ENCODE measurements at places on chromosomes 5 and 9.

DNA sequence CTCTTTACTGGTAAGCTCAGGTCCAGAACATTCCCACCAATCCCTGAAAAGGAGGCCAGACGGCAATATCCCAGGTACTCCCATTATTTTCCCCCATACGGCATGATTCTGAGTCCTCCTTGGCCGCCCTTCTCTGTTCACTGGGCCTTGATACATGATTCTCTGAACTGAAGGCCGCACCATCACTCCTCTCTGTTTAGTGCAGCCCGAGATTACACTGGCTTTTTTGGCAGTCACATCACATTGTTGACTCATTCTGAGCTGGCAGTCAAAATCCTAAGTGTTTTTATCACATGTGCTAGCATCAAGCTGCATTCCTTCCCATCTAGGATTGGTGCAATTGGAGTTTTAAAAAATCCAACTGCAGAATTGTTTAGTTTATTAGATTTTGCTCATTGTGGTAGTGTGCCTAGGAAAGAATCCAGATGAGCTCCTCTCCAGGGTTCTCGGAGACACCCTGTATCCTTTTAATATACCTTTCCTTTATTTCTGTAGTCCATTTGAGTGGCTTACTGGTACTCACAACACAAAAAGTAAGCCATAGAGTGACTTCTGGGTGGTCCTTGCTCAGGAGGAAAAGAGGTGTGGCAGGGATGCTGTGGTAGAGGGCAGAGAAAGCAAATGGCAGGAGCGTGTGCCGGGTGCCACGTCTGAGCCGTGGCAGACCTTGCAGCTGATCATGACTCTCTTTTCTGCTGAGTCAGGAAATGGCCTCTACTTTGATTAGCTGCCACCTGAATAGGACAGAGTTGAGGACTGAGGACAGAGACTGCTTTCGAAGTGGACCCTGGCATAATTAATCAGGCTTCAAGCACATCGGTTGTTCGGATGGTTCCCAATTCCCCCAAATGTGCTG is 121.1 kb upstream of the IL12B start:
- DNase-seq: peak; percentile 92

GRCh38 chr9:82524407-82524806 is 535.8 kb downstream of the SPATA31D1 start:
- no peak for DNase-seq

DNA sequence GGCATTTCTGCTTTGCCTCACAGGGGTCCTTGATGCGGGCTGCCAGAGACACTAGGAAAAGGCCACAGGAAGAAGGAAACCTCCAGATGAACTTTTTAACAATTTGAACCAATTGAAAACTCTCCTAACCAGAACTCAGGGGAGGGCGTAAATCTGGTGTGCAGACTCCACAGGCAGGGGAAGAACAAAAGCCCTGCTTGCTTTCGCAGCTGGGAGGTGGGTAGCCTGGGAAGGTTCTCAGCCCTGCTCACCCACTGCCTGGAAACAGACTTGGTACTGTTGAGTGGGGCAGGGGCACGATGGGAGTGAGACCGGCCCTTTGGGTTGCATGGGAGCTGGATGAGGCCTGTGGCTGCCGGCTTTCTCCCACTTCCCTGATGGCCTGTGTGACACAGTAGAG is 237.8 kb upstream of the TLE4 start:
- DNase-seq: no peak

DNA sequence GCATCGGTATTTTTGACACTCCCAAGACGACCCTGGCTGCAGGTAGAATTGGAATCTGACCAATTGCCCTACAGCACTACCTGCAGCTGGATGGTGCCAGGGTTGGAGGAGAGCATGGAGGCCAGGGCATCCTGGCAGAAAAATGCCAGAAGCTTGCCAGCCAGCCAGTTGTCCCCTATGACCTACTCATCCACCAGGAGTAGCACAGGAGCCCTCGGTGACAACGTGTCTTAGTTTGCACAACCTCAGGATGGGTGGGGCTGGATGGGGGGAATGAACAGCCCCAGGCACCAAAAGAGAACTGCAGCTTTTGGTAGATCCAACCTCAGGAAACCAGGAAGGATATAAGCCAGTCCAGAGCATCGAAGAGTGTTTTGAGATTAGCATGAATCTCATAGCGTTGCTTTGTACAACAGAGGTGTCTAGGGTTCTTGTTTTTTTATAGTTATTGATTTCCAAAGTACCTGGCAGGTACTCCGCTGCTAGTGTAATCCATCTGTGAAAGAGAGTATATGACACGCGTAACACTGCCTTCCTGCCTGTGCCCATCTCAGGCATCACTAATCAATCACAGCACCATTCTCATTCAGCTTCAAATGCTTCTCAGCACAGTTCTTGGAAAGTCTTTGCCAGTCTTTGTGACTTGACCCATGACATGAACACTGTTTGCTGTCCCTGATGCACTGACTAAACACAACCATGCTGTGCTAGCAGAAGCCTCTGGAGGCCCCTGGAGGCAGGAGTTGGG is 36.7 kb upstream of the ASS1 start:
- no peak for DNase-seq

DNA sequence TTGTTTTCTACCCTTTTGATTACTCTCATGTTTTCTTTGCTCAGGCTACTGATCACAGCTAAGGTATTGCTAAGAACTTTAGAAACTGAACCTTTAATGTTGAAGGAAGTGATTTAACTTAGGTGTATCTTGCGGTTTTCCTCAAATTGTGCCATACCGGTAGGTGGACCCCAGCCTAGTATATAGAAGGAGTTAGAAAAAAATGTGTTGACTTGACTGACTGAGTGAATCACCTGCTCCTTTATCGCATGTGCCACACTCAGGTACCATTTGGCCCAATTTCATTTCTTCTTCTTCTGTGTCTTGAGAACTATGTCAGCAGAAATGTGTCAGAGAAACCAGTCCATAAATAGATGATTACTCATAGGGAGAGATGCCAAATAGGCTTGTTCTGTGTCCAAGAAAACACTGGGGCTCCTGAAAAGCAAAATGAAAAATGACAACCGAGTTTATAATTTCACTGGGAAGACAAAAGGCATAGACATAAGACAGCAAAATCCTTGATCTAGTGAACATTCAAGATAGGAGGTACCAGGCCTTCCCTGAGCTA is 19.4 kb downstream of the PLPPR1 start:
- DNase-seq: no peak

DNA sequence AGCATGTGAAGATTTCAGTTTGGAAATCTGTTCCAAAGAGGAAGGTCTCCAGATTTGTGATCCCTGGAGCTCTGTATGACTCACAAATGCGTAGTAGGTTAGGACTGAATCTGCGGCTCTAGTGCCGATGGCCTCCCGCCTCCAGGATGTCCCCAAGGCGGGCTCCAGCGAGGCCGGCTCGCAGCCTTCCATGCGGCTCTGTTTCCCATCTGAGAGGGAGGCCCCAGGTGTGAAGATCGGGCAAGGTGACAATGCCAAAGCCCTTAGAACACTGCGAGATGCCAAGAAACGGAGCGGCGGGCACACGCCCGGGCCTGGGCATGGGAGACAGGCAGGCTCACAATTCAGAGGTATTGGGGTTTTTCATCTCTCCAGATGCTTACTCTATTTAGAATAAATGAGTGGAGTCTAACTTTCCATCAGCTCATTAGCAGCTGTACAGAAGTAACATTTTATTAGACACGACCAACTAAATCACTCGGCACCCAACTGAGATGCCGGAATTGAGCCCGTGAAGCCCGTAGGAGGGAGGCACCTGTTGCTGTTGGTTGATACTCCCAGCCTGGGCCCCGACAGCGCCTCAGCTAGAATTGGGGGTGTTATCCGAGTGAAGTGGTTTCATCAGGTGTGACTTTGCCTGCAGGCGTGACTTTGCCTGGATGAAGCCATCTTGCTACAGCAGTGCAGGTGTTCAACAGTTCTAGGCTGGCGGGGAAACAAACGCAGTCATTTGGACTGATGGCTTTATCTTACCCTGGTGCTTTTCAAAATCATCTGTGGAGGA is 7.4 kb upstream of the MRPS2 start:
- no peak for DNase-seq

DNA sequence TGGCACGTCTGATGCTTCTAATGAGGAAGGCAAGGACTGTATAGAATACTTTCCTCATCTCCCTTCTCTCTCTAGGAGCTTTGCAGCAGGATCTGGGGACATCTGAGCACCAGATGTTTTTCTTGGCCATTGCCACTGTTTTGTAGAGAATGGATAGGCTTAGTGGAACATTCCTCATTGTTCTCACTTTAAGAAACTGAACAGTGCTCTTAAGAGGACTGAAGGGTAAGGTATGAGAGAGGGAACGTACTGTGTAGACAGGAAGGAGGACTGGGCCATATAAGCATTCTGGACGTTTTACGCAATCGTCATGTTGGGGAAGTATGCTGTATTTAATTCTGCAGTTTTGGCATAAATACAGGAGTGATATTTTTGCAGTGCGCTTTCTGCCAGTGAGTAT is 70.6 kb downstream of the SMARCA2 start:
- peak; percentile 76 for DNase-seq

- peak; percentile 48 for DNase-seq
Observed at GRCh38 chr5:114390431-114390830, 28.6 kb downstream of the KCNN2 start.

DNA sequence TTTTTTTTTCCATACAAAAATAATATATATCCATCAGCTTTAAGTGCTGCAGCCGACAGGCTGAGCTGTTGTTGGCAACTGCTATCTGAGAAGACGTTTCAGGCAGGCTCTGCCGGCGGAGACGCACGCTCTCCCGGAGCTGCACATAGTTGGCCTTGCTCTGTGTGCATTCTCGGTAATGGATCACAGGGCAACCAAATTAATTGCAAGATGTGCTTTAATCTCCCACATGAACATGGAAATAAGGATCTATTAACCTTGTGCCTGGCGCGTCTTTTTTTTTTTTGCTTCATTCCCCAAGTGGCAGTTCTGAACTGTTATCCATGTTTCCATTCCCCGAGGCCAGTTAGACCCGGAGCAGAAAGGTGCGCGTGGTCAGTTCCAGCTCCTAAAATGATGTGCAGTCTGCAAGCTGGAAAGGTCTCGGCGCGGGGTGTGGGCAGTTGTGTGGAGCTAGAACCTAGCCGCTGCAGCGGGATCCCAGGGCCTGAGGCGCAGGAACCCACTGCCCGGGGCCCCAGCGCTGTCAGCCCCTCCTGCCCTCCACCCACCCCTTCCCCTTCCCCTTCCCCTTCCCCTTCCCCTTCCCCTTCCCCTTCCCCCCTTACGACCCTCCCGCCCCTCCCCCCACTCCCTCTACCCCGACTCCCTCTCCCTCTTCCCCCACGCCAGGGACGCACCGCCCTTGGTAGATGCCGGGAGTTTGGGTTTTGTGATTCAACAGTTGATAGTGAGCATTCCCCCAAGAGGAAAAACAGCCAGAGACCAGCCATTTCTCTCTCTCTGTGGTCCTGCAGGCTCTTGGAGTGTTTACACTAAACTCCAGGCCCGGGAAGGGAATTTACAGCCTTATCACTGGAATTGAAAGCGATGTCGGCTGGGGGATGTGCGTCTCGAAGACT is 137.8 kb downstream of the CEP120 start:
- DNase-seq: peak; percentile 69

- DNase-seq: no peak
Observed at GRCh38 chr9:112755675-112756074, 5.1 kb downstream of the SNX30 start.

DNA sequence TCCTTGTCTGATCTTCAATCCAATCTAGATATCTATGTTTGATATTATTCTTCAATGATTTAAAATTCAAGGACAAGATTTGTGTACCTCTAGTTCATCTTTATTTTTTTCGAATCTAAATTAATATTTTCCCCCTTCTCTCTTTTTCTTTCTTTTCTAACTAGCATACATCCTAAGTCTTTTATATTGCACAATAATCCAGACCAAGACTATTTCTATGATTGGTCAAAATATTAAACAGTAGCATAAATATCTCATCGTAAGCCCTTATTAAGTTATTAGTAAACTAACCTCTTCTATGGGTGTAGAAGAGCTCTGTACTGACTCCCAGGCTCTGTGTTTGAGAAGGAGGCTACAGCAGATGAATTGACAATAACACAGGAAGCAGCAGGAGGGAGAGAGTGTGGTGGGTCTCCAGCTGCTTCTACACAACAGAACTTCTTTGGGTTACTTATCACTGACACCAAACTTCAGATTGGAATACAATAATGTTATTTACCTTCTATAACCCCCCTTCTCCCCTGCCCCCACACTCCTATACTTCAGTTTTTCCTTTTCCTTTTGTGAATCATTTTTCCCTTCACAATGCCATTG is 11.9 kb upstream of the PLCXD3 start:
- DNase-seq: no peak

DNA sequence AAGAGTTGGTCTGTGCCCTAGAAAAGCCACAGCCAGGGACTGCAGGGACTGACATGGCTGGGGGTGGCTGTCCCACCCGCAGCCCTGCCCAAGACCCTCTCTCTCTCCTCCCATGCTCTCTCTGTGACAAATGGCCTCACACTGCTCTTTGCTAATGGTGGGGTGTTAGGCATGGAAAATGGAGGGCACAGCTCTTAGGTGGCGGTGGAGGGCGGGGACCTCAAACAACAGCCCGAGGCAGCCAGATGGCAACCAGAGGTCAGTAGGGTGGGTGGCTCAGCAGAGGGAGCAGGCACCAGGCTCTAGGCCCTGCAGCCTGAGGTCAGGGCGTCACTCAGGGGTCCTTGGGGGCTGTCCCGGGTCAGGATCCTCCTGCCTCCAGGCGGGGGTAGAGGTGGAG is 73.9 kb upstream of the DAB2IP start:
- no peak for DNase-seq

GRCh38 chr9:21656776-21657674 is 145.4 kb upstream of the MTAP start:
- no peak for DNase-seq

DNA sequence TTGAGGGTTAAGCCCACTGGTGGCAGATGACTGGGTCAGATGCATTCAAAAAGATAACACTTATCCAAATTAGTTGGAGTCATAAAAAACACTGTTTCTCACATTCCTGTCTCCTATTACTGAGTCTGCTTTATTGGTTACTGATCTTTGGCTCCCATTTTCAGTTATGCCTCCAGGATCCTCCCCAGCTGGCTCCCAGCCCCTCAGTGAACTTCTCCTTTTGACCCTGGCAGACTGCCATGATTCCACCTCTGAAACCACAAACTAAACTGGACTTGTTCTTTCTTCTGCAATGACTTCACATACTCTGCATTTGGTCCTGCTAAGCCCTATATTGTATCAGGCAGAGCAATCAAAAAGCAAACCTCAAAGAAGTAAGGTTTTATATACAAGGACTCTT is 860.8 kb upstream of the DMAC1 start:
- DNase-seq: no peak

DNA sequence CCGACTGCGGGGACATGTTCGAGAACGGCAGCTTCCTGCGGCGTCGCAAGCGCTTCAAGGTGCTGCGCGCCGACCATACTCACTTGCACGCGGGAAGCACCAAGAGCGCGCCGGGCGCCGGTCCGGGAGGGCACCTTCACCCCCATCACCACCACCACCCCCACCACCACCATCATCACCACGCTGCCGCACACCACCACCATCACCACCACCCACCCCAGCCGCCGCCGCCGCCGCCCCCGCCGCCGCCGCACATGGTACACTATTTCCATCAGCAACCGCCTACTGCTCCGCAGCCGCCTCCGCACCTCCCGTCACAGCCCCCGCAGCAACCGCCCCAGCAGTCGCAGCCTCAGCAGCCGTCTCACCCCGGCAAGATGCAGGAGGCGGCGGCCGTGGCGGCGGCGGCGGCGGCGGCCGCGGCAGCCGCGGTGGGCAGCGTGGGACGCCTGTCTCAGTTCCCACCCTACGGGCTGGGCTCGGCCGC is 514 bp downstream of the FOXB2 start:
- no peak for DNase-seq

All from foreskin fibroblast (primary cell).